B cell (primary cell): ENCODE measurements at places on chromosomes 16 and 17. TPM values are rescaled to one million over a fixed set of nuclear protein-coding genes. Genes with fewer than 3 reads are reported as not detected.

ELMO3 gene
- polyA plus RNA-seq = 7.9 and 9.1 TPM in 2 replicates

TP53TG3D gene
- polyA plus RNA-seq = 0.28 TPM in 1 of 2 replicates, not detected in the other

DRG2 gene
- 56.9 and 58.7 TPM in 2 replicates for polyA plus RNA-seq

ABCC11 gene
- 0.09 TPM in 1 of 2 replicates, not detected in the other for polyA plus RNA-seq

- DNase-seq = no peak
These were observed 1.7 kb upstream of the STAT3 start for GRCh38 chr17:42389899-42390298.

GRCh38 chr16:81237282-81237681 is 1.2 kb upstream of the BCO1 start:
- no peak for DNase-seq

GRCh38 chr16:86498671-86499439 is 11.5 kb upstream of the FOXF1 start:
- no peak for DNase-seq

GRCh38 chr16:11495066-11495407 is 91.7 kb downstream of the LITAF start:
- no peak for DNase-seq

DNA sequence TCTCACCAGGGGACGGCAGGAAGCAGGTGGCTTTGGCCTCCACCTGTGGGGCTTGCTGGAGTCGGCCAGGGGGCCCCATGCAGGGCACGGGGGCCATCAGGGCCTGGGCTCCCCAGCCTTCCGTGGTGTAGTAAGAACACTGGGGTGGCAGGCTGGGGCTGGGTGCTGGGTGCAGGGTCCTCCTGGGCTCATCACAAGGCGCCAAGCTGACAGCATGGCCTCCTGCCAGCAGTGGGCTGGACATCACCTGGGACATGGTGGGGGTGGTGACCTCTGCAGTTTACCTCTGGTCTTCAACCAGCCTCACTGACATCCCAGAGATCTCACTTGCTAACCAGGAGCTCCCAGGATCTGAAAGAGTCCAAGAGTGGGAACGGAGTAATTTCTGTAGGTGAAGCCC is 5.3 kb downstream of the TNS4 start:
- DNase-seq = no peak

GRCh38 chr16:55543472-55543871 is 23.0 kb upstream of the CAPNS2 start:
- DNase-seq = no peak

DNA sequence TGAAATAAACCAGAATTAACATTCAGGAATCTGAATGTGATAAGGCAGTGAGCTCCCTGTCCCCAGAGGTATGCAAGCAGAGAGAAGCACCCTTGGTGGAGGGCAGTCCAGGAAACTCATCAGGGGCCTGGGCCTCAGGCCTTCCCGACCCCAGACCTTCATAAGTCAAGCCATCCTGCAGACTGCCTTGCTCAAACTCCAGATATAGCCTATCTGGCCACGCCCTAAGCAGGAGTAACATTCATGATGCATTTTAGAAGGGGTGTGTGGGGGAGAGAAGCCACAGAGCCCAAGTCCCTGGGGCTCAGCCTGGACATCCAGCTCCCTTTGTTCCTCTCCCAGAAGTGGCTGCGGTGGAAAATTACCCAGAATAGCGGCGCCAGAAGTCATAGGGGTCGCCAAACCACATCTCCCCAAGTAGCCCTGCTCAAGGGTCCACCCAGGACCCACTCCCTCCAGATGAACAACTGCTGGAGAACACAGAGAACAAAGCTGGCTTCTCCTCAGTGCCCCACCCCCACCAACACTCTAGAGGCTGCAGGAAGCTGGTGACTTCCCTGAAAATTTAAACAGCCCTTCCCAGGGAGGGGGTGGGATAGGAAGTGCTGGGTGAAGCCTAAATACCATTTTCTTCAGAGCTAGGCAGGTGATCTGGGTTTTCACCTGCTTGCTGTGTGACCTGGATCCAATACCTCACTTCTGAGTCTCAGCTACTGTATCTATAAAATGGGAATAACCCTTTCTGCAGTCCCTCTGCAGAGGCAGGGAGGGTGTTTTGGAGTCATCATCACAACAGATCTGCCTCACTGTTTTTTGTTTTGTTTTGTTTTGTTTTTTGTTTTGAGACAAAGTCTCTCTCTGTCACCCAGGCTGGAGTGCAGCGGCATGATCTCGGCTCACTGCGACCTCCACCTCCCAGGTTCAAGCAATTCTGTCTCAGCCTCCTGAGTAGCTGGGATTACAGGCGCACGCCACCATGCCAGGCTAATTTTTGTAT is 1.5 kb upstream of the SREBF1 start:
- no peak for DNase-seq

DNA sequence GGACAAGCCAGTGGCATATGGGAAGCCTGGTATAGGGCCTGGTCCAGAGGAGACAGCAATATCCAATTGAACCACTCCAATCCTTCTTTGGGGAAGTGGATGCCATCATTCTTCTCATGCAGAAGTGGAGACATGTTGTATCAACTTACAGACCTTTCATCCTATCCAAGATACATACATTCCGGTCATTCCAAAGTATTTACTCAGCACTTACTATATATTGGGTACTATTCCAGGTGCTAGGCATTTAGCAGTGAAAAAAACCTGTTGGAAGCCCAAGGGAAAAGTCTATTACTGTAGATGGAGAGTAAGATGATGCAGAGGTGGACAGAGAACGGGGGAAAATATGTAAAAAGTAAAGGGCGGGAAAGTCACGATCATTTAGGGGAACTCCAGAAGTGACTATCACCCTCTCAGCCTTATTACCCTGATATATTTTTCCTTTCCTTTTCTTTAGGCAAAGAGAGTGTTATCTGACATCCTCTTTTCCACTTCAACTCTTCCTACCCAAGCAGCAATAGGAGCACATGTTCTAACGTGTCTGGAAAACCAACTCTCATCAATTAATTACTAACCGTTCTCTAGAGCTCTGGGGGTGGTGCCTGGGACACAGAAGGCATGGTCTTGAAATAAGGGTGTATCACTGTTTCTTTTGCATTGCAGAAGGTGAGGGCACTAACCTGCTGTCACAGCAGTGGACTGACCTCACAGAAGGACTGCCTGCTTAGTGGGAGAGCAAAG is 210.1 kb upstream of the MAF start:
- no peak for DNase-seq
